Left ventricle myocardium superior (tissue), 1 donor: ENCODE measurements at places on chromosomes 4 and X. TPM values are rescaled to one million over a fixed set of nuclear protein-coding genes. Genes with fewer than 3 reads are reported as not detected.

GRCh38 chr4:147570616-147571015 is 46.6 kb upstream of the TMEM184C start:
- DNase-seq, result no peak

- no peak for DNase-seq
These were observed 7.1 kb downstream of the KLF3 start for GRCh38 chr4:38670939-38671591.

- DNase-seq, result no peak
These were observed 44.8 kb downstream of the PDS5A start for GRCh38 chr4:39932776-39933402.

- no peak for DNase-seq
These were observed 9.6 kb downstream of the NBDY start for GRCh38 chrX:56738670-56739069.

DNA sequence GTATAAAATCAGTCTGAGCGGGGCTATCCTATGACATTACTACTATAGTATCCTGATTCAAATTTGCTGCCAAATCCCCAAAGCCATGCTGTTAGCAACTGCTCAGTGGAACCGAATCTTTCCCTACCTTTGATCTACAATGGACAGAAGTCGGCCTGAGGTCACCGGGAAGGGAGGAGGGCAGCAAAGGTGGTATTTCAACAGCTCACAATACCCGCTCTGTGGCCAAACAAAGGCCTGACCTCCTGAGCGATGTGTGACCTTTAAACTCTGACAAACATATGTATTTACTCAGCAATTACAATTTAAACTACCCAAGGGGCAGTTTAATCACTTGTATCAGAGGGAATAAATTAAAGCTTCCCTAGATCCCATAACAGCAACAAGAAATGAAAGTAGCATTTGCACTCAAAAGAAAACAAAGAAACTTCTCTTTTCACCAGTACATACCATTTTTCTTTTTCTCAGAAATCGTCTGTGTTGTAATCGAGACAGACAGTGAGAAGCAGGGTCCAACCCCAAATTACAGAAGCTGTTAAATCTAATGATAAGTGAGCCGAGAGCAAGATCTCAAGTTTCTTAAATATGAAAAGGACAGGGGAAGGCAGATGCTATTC is 11.6 kb upstream of the TMEM128 start:
- DNase-seq, result no peak

- no peak for DNase-seq
These were observed 64.8 kb upstream of the CXXC4 start for GRCh38 chr4:104559502-104559901.

GRCh38 chr4:104211657-104212056 is 283.0 kb downstream of the CXXC4 start:
- no peak for DNase-seq

DNA sequence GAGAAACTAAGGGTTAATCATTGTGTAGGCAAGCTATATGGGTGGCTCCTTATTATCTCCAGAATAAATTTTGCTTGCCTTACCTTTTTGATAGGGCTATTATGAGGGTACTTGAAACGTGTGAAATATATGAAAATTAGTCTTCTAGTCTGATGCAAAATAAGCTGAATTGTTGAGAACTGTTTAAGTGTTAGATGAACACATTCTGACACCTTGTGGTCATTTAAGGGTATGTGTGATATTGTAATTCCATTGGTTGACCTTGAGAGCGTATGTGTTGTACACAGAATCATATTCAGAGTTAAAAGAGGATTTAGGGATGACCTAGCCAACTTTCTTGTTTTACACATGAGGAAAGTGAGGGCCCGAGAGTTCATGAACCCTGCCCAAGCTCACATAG is 44.6 kb upstream of the LINC00632 start:
- no peak for DNase-seq

DNA sequence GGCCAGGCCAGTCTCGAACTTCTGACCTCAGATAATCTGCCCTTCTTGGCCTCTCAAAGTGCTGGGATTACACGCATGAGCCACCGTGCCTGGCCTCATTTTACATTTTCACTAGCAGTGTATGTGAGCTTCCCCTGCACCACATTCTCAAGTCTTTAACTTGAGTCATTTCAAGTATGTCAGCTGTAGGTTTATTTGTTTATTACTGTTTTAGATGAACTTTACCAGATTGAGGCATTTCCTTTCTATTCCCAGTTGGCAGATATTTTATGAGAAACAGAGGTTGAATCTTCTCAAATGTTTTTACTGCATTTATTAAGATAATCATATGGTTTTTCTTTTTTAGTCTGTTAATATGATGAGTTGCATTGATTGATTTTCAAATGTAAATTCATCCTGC is 114.6 kb upstream of the SH3RF1 start:
- DNase-seq, result no peak

DNA sequence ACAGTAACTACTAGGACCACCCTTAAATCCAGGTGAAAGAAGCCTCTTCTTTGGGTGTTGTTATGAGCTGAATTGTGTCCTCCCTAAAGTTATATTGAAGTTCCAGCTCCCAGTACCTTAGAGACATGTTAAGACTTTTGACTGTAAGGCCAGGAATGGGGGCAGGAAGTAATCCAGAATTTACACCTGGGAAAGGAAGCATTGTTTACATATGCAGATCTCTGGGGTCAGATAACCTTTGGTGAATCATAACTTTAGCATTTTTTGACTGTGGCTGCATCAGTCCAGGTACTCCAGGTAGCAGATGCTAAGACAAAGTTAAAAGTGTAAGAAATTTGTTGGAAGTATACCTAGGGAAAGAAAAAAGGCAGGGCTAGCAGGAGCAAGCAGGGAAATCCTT is 104.9 kb upstream of the CENPE start:
- no peak for DNase-seq

DNA sequence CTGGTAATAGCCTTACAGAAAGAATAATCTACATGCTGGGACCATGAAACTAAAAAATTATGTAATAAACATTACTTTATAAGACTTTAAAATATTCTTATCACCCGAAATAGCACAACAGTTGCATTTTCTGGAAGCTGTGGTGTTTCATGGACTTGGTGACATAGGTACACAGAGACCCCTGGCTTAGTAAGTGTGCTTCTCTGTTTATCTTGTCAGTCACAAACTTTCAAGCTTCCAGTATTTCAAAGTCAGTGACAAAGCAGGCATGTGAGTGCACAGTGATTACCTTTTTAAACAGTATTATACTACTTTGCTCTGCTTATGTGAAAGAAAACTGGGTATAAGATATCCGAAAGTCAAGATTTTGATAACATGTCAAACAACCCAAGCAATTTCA is 84.3 kb downstream of the PAPSS1 start:
- DNase-seq, result no peak

DNA sequence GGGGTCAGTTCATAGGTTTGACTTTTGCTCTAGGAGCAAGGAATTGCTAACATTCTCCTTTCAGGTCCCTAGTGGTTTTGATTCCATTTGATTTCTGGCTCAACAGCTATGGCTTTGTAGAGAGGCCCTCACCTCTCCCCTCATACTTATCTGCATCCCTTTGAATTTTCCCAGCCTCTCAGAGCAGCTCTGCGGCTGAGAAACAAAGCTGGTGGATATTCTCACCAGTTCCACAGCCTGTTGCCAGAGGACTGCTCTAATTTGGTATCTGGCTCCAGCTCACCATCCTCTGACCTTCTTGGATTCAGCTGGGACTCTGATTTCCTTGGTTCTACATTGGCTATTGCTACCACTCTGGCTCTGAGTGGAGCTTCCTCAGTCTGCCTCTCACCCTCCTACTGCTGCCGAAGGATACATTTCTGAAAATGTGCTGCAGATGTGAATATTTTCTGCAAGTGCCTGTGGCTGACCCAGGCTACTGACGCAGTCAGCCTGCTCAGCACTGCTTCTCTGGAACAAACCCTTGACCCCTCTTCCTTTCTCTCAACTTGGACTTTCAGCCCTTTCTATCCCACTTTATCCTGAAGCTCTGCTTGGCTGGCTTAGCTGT is 110.9 kb upstream of the ENPEP start:
- DNase-seq, result no peak

DNA sequence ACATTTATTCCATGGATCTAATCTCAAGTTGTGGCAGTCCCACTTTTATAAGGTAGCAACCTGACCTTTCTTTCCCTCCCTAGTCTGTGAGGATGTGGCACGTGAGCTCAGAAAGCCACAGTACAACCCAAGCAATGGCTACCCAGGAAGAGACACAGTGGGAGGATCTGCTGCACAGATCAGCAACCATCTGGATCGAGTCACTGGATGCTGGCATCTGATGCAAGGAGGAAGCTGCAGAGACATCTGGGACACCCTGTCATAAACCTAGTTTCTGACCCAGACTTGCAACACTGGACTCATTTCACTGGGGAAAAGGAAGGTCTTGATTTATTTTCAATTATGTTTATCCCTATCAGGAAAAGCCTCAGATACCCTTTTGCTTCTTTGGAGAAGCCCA is 327.1 kb downstream of the PAPSS1 start:
- DNase-seq, result no peak

GRCh38 chrX:101462892-101463291 is 22.4 kb upstream of the ARMCX4 start:
- DNase-seq, result no peak

DNA sequence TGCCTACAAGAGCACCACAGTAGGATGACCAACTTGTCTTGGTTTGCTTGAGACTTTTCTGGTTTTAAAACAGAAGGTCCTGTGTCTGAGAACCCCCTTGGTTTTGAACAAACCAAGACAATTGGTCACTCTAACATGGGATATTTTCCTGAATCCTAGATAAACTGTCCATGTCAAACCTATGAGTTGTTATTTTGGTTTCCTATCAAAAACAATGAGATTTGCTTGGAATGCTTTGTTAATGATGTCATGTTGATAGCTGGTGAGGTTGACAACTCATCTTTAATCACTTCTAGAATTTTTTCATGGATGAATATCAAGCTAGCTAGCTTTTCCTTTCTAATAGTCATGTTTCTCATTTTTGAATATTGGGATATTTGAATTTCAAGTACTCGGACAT is 518.3 kb upstream of the ARX start:
- no peak for DNase-seq

DNA sequence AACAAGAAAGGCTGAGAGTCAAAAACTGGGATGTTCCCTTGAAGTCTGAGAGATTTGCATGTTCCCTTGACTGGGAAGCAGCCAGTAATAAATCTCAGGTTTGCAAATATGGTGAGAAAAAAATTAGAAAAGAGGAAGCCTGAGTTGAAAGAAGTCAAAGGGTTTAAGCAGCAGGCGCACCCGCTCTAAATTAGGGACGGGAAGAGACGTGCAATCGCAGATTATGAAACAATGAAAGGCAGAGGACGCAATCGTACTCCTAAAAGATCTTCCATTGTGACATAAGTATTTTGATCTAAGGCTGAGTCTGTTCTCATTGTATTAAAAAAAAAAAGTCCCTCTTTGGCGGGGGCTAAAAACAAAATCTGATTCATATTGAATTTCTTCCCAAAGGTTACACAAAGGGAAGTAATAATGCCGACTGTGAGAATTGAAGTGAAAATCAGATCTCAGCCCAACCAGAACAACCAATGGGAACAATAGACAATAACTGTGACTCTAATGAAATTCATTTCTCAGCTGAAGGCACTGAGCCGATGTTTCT is 28.2 kb downstream of the SAT1 start:
- no peak for DNase-seq

The SFRP2 gene
- 1.4 TPM for total RNA-seq

The BCORL1 gene
- total RNA-seq, result 12.4 TPM

The UGT8 gene
- total RNA-seq, result 0.12 TPM

The SLC6A14 gene
- total RNA-seq, result not detected

The ATP2B3 gene
- not detected for total RNA-seq

The SGMS2 gene
- total RNA-seq, result 23.1 TPM

The STK32B gene
- total RNA-seq, result 1.4 TPM
